Stimulated activated CD8-positive, alpha-beta memory T cell treated with anti-CD3 and anti-CD28 coated beads, Interleukin-7, amount 100 ng/mL, for 1 hour (primary cell): ENCODE measurements at places on chromosomes 3 and 15.

- DNase-seq = no peak
These were observed 205.4 kb downstream of the GREM1 start for GRCh38 chr15:32923176-32923575.

- no peak for DNase-seq
These were observed 46.7 kb downstream of the RAD54L2 start for GRCh38 chr3:51585197-51585596.

GRCh38 chr3:113263778-113264177, 52.4 kb downstream of the BOC start:
- DNase-seq = no peak

- DNase-seq = peak; percentile 44
These were observed 72.6 kb downstream of the MYO1E start for GRCh38 chr15:59299929-59300617.

DNA sequence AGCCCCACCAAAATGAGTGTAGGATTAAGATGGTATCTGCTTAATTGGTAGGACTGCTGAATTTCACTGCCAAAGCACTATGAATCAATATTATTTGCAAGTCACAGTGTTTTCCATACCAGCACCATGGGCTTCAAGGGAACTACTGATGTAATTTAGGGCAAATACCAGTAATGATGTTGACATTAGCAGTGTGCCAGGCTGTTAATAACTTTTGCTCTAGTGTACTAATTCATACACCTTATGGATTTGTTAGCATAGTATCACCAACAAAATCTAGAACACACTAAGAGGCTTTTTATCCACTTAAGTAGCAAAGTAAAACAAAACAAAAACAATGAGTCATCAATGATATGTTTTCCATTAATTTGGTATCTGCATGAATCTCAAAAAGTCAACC, 888.2 kb downstream of the CADM2 start:
- DNase-seq = no peak

GRCh38 chr3:138401834-138402233, 32.6 kb upstream of the ESYT3 start:
- no peak for DNase-seq

DNA sequence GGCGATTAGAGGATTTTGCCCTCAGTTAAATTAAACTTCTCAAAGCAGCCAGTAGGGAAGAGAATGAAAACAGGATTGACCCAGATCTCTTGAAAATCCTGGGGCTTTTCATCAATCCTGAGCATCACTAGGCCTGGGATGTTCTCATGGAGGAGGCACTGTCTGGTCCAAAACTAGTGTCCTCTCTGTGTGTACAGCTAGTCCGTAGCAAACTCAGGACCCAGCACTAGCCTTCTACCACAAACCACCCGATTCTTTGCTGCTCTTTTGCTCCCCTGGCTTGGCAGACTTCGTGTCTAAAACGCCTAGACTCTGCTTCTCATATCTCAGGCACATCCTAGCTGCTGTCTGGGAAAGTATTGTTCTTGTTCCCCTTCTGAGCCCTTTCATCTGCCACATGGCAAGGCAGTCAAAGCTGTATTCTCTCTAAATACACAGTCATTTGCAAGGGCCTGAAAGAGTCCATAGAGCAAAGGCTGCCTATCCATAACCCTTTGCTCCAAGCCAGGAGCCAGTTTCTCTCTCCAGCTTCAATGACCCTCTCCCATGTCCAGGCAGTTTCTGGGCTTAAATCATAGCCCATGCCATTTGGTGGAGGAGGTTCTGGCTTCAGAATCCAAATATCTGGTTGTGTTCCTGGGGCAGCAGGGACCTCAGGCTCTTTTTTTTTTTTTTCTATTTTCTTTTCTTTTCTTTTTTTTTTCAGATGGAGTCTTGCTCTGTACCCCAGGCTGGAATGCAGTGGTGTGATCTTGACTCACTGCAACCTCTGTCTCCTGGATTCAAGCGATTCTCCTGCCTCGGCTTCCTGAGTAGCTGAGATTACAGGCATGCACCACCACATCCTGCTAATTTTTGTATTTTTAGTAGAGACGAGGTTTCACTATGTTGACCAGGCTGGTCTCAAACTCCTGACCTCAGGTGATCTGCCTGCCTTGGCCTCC, 52.4 kb downstream of the CDC25A start:
- no peak for DNase-seq

- DNase-seq = no peak
These were observed 541.2 kb downstream of the RBMS3 start for GRCh38 chr3:29822071-29822470.

DNA sequence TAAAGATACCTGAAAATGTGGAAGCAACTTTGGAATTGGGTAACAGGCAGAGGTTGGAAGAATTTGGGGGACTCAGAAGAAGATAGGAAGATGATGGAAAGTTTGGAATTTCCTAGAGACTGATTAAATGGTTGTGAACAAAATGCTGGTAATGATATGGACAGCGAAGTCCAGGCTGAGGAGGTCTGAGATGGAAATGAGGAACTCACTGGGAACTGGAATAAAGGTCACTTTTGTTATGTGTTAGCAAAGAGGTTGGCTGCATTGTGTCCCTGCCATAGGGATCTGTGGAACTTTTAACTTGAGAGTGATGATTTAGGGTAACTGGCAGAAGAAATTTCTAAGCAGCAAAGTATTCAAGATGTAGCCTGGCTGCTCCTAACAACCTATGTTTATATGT, 13.0 kb downstream of the MITF start:
- DNase-seq = no peak

GRCh38 chr3:152402695-152403451, 134.1 kb downstream of the MBNL1 start:
- DNase-seq = no peak

DNA sequence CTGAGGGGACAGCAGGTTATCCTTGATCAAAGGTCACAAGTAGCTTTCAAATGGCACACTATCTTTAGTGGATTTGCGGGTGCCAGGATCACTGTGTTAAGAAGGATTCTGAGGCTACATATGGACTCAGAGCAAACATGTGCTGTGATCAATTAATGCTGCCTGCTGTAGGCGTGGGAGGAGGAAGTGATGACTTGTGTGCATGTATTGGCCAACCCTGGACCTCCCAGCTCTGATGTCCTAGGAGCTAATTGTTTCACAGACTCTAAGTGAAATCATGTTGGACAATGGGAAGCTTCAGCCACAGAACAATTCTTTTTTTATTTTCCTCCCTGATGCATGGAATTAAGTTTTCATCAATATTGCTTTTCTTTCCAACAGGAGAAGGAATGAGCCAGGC, 24.4 kb downstream of the FAH start:
- DNase-seq = no peak

DNA sequence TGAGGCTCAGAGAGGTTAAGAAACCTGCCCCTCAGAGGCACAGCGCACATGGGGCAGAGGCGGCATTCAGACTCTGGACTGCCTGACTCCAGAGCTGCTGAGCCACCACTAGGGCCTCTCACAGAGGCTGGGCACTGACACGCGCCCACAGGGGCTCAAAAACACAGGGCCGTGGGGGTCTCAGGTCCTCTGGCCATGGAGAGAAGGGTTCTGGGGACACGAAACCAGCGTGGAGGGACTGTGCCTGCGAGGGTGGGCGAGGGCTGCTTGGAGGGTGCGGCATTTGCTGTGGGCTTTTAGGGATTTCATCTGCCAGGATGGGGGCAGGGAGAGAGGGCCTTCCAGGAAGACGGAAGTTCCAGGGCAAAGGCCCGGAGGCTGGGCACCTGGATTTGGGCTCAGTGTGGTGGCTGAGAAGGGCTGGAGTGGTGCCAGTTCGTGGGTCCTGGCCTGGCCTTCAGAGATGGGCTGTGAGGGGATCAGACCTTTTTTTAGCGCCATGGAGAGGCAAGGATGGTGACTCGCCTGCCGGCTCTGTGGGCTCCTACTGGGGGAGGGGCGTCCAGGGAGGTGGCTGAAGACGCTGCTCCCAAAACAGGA, 69.6 kb downstream of the EFCAB12 start:
- no peak for DNase-seq

- peak; percentile 28 for DNase-seq
These were observed 39.6 kb downstream of the TGM4 start for GRCh38 chr3:44913868-44914468.

GRCh38 chr3:71111784-71112440, 471.6 kb downstream of the FOXP1 start:
- DNase-seq = no peak

DNA sequence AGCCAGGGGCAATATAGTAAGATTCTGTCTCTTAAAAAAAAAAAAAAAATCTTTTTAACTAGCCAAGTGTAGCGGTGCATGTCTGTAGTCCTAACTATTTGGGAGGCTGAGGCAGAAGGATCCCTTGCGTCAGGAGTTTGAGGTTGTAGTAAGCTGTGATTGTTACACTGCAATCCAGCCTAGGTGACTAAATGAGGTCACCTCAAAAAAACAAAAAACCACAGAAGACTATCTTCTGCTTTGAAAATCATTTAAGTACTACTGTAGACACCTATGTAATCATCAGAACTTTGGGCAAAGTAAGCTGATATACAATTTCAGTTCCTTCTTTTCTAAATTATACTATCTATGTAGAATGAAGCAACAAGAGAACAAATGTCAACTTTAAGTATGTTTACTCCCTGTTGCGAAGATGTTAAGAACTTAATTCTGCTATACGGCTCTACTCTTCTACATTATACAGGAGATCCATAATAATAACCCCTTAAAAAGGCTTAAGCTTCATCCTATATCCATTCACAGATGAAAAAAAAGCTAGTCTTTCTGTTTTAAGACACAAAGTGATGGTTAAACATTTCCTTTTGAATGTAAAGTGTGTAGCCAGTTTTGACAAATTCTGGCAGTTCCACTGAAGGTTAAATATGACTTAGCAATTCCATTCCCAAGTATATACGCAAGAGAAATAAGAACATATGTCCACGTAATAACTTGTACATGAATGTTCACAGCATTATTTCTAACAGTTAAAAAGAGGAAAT, 15.2 kb downstream of the DAZL start:
- DNase-seq = no peak

- DNase-seq = no peak
These were observed 46.7 kb upstream of the AADACL2 start for GRCh38 chr3:151687076-151687475.

- DNase-seq = no peak
These were observed 25.3 kb downstream of the FBXO22 start for GRCh38 chr15:75928680-75929608.

- no peak for DNase-seq
These were observed 36.2 kb upstream of the CFAP161 start for GRCh38 chr15:81097890-81098280.

DNA sequence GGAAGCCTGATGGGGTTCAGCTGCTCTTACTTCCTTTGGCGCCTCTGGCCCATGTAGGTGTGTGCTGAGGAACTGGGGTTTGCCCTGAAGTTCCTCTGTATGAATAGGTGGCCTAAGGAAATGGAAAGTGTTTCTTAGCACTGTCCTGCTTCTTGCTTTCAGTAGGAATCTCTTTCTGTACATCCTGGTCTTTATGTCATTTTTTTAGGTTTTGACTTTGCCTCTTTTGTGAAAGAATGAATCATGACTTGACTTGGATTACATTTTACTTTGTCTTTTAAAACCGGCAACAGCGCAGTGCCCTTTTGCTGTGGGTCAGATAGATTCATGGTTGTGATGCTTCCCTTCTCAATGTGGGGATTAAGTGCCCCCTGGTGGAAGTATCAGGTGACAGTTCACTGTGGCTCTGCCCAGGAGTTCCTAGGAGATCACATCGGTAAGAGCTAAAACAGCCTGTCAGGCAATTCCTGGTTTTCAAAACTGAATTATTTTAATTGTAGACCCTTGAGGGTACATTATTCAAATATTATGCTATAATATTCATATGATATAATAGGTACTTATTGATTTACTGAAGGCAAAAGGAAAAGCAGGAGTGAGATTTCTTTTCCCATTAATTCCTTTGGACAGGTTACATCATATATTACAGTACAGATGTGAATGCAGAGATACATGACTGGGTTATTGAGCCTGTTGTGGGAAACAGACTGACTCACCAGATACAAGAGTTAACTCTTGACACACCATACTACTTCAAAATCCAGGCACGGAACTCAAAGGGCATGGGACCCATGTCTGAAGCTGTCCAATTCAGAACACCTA, 95.4 kb downstream of the HCN4 start:
- peak; percentile 8 for DNase-seq

DNA sequence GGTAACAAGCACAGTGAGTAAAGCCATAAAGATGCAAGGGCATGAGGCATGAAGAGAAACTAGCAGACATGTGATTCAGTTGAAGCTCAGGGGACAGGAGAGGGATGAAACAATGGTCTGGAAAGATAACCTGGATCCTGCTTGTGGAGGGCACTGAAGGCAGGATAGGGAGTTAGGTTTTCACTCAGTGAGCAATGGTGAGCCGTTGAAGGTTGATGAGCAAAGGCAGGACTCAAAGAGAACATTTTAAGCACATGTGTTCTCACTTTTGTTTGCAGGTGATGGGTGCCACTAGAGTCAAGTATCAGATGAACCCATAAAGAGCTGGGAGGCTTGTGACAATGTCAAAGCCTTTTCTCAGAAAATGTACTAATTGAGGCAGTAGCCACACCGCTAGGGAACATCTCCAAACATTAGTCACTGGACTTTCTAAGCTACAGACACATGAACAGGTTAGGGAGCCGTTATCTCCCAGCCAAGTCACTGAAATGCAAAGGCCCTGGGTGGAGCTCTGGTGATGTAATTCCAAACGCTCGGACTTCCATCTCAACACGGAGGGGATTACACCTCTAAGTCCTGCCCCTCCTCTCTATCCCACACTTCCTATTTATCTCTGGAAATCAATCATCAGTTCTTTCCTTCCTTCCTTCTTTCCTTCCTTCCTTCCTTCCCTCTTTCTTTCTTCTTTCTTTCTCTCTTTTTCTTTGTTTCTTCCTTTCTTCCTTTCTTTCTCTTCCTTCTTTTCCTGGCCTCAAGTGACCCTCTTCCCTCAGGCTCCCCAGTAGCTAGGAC, 22.7 kb downstream of the KLHL6 start:
- DNase-seq = no peak

DNA sequence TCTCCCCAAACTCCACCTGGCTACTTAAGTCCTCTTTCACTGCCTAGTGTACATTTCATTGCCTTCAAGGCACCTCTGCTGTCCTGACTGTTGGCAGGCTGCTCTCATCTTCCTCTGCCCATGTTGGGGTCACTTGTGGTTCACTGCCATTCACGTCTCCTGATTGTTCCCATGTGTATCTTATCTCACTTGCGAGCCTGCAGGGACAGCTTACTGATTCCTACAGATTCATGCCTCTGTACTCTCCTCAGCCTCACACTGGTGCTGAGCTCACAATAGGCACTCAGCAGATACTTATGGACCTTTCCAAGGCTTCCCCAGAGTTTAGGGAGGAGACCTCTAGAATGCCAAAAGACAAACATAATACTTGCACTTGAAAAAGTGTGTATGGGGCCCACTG, 28.8 kb upstream of the ANP32A start:
- DNase-seq = no peak

GRCh38 chr3:10983219-10983916, 9.2 kb upstream of the SLC6A1 start:
- DNase-seq = no peak

DNA sequence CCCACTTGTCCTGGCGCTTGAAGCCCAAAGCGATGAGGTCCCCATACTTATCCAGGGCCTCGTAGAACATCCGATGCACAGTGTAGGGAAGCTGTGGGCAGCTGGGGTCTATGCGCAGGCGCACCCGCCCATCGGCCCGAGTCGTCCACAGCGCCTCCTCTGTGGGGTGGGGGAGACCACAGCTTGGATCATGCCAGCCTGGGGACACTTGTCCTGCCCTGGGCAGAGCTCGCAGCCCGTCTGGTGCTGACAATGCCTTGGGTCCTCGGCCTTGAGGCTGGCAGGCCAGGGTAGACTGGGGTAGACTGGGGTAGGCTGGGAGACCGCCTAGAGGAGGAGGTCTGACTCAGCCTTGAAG, 39.8 kb downstream of the ACSBG1 start:
- no peak for DNase-seq

- DNase-seq = no peak
These were observed 484.4 kb upstream of the ADAMTS9 start for GRCh38 chr3:65172209-65172608.
